Activated naive CD4-positive, alpha-beta T cell (primary cell): ENCODE measurements at places on chromosomes 4 and X.

DNA sequence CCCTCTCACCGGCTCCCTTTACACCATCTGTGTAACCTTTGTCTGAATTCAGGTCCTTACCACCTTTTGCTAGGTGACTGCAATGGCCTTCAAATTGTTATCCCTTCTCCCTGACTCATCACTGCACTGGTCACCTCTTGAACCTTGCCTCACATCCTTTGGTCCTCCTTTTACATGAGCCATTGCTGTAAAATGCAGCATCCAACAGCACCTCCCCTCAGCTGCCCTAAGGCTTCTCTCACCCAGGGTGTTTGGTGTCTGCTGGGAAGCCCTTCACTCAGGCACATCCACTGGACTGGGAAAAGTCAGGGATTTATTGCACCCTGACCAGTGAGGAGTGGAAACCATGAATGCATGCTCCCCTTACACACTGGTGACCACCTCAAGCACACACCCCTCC, 192.5 kb upstream of the GATB start:
- DNase-seq, result no peak

GRCh38 chrX:74343343-74344279, 39.6 kb downstream of the ZCCHC13 start:
- DNase-seq, result no peak

- no peak for DNase-seq
Observed at GRCh38 chr4:147012059-147012707, 66.5 kb upstream of the TTC29 start.

GRCh38 chr4:21962691-21963090, 14.1 kb upstream of the KCNIP4 start:
- no peak for DNase-seq

DNA sequence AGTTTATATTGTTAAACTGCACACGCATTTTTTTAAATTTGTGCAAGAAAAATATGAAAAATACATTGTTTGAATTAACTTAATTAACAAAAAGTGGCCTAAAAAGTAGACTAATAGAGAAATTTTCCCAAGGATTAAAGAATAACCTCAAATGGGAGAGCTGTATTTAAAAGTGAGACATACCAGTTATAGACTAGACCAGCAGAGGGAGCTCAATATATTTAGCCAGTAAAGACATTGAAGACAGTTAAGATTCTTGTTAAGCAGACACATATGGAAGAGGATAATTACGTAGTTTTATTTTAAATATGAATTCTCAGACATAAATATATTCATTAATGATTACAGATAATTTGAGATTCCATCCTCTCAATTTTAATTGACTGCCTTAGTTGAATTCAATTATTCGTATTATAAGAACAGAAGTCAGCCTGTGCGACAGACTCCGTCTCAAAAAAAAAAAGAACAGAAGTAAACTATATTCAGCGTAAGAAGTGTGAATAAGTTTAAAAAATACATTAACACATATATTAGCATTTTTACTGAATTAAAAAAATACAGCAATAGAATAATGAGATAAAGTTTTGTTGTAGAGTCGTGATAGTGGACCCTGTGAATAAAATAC, 64.8 kb downstream of the GLRA3 start:
- DNase-seq, result no peak

- no peak for DNase-seq
Observed at GRCh38 chr4:122746485-122746965, 14.0 kb downstream of the BBS12 start.

DNA sequence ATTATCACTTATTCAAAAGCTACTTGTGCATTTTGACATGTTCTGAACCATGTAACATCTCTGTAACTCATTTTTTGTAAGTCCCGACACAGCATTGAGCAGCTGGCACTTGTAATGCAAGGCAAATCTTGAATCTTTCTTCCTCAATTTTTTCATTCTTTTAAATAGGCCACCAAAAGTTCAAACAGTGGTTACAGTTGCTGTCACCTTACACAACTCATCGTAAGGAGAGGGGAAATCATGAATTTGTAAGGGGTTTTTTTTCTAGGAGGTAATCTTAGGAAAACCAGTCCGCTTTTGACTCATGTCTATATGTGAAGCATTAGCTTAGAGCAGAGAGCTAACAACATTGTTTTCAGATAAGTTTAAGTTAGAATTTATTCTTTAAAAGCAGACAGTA, 124.5 kb downstream of the PDLIM5 start:
- DNase-seq, result no peak

- no peak for DNase-seq
Observed at GRCh38 chr4:56531823-56532222, 26.2 kb downstream of the ARL9 start.

DNA sequence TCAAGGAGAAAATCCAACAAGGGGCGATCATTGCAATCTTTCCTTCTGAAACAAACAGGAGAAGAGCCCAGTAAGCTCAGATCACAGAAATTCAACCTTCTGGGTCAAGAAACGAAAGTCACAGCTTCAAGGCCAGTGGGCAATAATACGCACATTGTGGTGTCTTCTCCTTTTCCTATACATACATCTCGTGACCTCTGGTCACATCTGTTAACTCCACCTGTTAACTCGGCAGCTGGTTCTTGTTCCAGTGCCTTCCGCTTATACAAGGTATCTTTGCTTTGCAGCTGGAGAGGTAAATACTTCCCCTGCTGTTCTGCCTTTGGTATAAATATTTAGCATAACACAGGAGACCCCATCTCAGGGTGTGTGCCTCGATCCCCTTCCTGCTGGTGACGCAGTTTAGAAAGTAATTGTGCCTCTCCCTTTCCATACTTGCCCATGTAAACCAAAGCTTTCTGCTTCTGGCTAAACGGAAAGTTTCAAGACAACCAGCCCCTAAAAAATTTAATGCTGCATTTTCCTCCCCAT, 45.0 kb downstream of the CCDC149 start:
- no peak for DNase-seq
